ENCODE measurements at places on chromosomes 6 and 20.

GRCh38 chr20:4848041-4848440, 126.3 kb downstream of the PRND start:
- DNase-seq = no peak

DNA sequence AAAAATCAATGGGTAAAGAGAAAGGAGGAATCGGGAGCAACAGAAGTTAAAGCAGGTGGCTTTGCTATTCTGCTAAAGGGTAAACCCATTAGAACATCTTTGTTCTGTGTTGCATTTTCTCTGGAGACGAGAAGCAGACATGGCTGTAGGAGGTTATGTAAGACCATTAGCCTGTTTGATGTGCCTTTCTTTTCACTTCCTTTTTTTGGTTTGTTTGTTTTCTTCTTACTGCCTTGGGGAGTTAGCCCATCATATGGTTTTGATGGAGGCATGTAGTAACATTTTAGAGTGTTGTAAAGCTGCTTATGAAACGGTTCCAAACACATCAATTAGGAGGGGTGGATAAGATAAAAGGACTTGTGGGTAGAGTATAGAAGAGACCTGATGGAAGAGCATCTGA, 131.0 kb downstream of the DOK5 start:
- no peak for DNase-seq

DNA sequence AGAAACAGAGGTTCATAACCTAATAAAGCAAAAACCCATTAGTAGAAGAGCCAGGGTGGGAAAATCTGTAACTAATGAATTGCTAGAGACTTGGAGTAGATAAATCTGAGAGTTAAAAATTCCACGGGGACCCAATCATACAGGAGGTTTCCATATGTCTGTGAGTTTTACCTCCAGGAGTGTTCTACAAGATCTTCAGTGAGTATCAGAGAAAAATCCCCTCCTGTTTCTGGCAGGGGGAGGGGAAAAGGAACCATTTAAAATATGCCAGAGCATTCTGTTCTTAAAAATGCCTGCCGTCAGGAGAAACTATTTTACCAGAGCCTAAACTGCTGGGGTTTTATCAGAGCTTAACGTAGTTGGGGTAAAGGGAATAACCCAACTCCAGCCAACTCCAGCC, 54.0 kb upstream of the PLN start:
- no peak for DNase-seq

DNA sequence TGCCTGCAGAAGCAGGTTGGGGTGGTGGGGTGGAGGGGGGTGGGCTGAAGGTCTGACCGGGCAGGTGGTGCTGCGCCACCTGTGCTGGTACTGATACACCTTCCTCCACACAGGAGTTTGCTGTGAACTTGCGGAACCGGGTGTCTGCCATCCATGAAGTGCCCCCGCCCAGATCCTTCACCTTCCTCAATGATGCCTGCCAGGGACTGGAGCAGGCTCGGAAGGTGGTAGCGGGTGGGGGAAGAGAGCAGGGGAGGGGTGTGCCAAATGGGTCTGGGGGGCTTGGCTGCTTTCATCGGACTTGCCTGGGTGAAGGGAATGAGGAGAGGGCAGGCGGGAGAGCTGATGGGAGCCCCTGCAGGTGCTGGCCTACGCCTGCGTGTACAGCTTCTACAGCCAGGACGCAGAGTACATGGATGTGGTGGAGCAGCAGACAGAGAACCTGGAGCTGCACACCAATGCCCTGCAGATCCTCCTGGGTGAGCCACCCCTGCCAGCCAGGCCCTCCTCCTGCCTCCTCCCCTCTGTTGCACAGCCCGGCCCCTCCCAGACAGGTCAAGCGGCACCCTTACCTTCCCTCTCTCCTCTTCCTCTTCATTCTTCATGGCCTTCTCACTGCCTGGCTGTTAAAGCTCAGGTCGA, 6.7 kb downstream of the DNPH1 start:
- DNase-seq = no peak

DNA sequence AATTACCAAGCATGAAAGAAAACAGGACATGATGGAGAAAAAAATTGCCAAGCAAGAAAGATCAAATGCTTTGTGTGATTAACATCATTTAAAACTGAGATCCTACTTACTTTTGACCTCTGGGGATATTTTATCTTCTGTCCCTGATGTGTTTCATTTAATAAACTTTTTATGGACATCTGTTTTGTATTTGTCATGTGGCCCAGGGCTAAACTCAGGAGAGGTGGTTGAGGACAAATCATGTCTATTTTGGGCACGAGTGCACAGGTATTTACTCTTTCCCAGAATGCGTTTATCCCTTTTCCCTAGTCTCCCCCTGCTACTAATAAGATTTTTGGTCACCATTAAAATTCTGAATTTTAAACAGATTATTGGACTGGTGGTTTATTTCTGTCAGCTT, 128.2 kb downstream of the NCOA3 start:
- DNase-seq = no peak

DNA sequence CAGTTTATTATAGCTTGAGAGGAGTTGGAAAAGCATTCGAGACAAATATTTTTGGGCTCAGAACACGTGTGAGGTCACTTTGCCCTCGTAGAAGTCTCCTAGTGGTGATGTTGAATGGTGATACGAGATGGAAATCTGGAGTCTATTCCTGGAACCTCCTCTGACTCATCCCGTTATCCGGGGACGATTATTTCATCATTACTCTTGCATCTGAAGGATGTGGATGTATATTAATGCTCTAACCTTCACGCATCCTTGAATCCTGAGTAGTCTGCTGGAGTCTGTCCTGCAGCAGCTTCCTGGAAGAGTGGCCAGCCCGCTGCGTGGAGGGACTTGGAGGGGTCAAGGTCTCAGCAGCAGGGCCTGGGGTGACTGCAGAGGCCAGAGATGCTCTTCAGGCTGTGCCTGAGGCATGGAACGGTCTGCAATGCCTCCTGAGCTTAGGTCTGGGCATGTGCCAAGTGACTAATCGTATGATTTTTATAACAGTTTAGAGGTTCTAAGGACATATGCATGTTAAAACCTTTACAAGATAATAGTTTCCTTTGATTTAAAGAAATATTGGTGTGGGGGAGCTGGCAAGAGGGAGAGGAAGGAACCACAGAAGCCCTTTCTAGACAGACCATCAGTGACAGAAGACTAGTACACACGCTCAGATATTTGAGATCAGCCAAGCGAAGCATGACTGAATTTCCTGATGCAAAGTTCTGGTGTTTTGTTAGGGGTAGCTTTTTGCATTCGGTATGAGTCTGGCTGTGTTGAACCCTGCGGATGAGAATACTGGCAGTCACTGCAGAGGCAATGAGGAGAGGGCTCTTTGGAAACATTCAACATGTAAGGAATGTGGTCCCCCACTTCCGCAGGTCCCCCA, 400.2 kb downstream of the QKI start:
- DNase-seq = no peak

- no peak for DNase-seq
These were observed 63.7 kb downstream of the PXDC1 start for GRCh38 chr6:3687847-3688246.

GRCh38 chr6:134956032-134956431, 6.1 kb upstream of the ALDH8A1 start:
- DNase-seq = no peak

- DNase-seq = no peak
These were observed 52.5 kb downstream of the HIVEP2 start for GRCh38 chr6:142892254-142893021.

DNA sequence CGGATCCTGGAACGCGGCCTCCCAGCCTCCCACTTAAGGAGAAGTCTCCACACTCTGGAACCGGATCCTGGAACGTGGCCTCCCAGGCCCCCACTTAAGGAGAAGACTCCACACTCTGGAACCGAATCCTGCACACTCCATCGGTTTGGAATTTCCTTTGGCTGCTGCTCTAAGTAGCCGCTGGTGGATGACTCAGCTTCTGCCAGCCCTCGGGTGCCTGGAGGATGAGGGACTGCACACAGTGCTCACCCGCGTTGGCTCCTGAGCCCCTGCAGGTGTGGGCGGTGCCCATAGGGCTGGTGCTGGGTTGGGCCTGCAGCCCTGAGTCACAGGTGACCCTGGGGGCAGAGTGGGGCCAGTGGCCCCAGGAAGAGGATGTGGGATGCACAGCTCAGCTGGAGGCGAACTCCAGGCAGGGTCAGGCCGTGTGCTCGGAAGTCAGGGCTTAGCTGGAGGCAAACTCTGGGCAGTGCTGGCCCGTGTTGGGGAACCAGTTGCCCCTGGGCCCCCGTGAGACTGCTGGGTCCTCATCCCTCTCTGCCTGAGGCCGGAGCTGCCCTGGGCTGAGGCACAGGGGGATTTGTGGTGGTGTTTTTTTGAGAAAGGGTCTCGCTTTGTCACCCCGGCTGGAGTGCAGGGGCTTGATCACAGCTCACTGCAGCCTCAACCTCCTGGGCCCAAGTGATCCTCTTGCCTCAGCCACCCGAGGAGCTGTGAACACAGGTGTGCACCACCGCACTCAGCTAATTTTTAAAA, 13.9 kb upstream of the TNFRSF6B start:
- DNase-seq = no peak

DNA sequence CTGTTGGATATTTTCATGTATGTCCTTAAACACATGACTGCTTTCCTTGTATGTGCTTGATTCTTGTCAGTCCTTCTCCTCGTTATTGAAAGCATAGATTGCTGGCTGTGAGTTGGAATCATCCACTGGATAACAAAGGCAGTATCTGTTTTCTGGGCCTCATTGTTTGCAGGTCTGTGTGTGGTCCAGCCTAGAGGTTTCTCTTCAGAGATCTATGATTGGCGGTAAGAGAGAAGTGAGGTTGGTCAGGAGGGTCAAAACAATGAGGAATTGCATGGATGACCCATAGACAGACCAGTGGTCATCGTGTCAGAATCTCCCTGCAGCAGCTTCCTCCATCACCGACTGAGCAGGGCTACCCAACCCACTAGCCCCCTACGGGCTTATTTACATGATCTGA, 915.0 kb downstream of the KIF16B start:
- DNase-seq = no peak

DNA sequence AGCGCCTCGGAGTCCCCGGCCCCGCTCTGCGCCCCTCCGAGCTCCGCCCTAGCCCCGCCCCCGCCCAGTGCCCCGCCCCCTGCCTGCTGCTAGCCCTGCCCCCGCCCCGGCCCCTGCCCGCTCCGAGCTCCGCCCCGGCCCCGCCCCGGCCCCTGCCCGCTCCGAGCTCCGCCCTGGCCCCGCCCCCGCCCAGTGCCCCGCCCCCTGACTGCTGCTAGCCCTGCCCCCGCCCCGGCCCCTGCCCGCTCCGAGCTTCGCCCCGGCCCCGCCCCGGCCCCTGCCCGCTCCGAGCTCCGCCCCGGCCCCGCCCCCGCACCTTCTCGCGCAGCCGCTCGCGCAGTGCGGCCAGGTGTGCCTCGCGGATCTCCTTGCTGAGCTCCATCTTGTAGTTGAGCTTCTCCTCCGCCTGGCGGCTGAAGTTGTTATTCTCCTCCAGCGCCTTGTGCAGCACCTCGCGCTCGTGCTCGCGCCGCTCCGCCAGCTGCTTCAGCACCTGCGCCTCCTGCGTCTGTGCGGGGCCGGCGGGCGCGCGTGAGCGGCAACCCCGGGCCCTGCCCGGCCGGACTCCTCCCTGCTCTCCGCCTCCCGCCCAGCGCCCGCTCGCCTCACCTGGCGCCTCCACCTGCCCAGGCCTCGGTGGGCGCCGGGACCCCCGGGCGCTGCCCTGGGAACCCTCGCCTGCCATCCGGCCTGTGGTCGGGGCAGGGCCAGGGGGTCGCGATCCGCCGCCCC, 11.3 kb downstream of the STMN3 start:
- peak; percentile 51 for DNase-seq

DNA sequence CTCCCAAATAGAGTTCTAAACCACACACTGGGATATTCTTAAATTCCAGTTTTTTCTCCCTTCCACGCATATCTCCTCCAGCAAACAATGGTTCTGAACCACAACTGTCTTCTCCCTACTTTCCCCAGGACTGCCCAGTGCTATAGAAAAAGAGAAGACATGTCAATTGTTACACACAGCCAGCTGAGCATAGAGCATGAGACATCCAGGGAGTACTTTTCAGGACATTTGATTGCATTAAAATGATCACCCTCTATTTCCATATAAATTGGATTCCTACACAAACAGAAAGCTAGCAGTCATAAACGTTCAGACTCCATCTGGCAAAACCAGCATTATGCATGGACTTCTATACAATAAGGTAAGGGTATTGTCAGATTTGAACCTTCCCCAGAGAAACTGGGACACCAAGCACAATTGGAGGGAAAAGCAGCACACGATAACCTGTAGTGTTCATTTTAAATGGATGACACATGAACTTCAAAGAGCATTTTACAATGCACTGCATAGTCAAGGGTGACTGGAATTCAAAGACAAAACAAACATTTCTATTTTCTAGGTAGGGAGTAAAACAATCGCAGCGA, 93.1 kb upstream of the HEY2 start:
- no peak for DNase-seq

- no peak for DNase-seq
These were observed 113.5 kb downstream of the CDYL start for GRCh38 chr6:4889701-4890100.

GRCh38 chr6:143200167-143200770, 139.6 kb downstream of the AIG1 start:
- no peak for DNase-seq

DNA sequence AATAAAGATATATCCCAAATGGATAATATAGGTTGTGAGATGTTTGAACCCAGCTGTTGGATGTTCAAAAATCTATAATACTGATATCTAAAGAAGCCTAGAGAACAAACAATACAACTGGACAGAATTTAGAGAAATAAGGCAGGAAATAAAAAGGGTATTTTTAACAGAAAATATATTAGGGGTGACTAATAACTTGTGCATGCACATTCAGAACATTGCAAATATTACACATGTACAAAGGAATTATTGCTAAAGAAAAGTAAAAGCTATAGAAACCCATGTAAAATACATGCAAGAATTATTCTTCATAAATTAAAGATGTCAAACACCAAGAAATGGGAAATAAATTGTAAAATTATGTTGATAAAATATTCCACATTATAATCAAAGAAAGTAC, 32.7 kb upstream of the HCRTR2 start:
- DNase-seq = no peak

DNA sequence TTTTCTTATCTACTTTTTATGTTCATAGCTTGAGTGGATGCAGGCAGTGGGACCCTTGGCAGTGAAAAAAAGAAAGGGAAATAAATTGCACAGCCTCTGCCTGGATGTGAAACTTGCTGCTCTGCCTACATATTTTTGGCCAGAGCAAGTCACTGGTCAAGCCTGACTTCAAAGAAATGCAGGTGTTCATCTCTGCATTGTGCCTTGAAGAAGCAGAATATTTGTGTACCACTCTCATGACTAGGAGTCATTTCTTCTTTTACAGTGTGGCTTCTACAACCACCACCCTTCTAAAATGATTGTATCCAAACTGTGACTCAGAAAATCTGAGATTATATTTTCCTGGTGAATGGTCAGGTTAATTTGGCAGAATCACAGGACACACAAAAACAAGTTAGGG, 2.5 kb upstream of the KATNA1 start:
- no peak for DNase-seq

DNA sequence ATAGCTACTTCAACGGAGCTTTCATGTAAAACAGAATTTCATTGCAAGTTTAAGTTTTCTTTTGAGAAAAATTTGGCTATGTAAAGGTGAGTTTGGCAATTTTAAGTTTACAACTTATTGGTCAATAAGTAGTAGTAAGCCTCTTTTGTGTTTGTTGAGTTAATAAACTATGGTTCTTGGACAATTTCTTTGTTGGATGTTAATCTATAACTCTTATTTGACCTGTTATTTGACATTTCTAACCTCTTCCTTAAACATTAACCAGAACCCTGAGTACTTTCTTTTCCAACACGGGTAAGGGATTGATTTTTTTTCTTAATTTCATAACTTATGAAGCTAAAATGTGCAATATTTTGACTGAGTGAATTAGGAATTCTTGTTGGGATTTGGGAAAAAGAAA, 354.4 kb downstream of the PRKN start:
- no peak for DNase-seq

Measured in cerebellar nuclear complex (tissue), 1 donor.